ENCODE measurements at places on chromosomes 16 and 17.

- DNase-seq = no peak
Observed at GRCh38 chr17:9465210-9465921, 110.3 kb downstream of the STX8 start.

- DNase-seq = no peak
Observed at GRCh38 chr16:48105976-48106375, 49.8 kb downstream of the ABCC12 start.

DNA sequence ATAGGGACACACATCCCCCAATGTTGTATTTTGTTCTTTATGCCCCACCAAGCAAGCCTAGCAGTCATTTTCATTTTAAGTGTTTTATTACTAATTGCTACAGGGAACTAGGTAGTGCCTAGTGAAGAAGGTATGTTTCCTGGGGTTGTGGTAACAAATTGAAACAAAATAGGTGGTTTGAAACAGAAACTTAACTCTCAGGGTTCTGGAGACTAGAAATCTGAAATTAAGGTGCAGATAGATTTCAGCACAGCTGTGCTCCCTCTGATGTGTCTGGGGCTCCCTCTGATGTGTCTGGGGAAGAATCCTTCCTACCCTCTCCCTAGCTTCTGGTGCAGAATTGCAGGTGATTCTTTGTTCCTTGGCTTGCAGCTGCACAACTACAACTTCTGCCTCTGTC is 390.1 kb downstream of the ZFHX3 start:
- no peak for DNase-seq

- DNase-seq = no peak
Observed at GRCh38 chr17:55757659-55758058, 6.8 kb downstream of the PCTP start.

DNA sequence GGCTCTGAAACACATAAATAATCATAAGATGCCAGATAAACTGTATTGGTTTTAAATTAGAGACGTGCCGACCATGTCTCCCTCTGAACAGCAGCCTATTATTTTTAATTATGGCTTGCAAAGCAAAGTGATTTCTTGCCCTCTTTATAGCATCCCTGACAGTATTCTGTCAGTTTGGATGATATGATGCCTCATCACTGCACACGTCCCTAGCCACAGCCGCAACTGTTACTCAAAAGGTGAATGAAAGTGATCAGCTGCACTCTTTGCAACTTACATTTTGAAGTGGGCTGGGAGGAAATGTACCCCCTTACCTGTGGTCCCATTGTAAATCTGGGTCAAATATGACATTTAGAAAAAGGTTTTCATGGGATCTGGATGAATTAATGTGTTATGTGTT is 389.9 kb downstream of the MAF start:
- no peak for DNase-seq

DNA sequence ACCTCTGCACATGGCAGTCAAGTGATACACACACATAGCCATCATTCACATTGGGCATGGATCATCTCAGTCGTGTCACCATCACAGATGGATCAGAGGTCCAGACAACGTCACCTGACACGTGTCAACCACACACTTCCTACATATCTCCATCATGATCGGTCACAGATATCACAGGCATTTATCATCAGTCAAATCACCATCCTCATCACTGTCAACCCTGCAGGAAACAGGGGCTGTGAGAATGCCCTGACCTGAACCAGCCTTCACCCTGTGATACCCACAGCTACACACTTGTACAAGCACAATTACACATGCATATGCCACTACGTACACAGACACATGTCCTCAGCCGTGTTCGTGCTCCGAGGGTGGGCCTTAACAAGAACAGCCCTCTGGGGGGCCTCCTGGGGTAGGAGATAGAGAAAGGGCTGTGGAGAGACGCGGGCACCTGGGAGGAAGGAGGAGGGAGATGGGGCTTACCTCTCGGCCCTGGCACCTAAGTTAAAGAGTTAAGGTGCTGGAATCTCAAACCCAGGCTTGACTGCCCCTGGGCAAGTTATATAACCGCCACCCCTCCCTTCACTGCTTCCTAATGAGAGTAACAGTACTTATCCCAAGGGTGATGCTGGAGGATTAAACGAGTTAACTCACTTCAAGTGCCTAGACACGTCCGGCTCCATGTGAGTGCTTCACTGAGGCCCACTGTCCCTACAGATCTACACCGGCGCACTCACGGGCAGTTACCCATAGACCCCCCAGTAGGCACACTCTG is 1.1 kb downstream of the SLC12A4 start:
- peak; percentile 38 for DNase-seq

Data from stimulated activated naive CD8-positive, alpha-beta T cell treated with anti-CD3 and anti-CD28 coated beads, Interleukin-15, amount 100 ng/mL, for 72 hours (primary cell).